ENCODE measurements at places on chromosomes 12 and 14.
A peak's percentile ranks its signal among the peaks of the same experiment; 100 is the strongest.

GRCh38 chr12:953776-954175, 4.3 kb upstream of the RAD52 start:
- DNase-seq: peak; percentile 12

- DNase-seq: no peak
These were observed 40.5 kb downstream of the RASSF3 start for GRCh38 chr12:64650762-64651161.

GRCh38 chr14:25069879-25070278, 19.9 kb upstream of the STXBP6 start:
- no peak for DNase-seq

DNA sequence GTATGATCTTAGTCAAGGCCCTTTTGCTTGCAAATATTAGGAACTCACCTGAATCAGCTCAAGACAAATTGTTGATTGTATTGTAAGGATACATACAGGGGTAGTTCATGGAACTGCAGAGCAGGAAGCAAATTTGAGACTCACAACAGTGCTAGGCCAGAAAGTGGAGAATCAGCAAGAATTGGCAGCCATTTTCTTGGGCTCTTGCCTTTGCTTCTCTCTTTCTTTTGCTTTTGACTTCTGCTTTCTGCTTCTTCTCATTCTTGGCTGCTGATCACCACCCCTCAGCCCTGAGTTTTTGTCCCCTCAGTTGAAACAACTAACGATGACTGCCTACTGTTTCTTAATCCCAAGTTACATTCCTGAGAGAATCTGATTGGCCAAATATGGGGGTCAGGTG, 34.8 kb downstream of the KCNK13 start:
- no peak for DNase-seq

DNA sequence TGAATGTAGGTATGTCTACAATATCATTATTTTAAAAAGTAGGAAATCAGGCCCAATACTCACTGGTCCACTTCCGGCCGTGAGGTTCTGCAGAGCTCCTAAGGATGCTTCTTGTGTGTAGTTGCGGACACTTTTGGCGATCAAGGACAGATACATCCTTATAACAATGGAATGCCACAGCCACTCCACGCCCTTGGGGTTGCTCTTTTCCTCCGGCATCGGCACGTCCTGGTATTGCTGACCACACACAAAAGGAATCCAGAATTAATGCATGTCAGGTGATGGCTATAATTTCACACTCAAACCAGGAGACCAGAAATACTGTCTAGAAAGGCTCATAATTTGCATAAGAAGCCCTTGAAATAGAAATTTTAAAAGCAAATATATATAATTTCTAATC, 65.6 kb upstream of the YARS2 start:
- no peak for DNase-seq

GRCh38 chr14:90785471-90785870, 30.8 kb downstream of the TTC7B start:
- DNase-seq: no peak

- no peak for DNase-seq
These were observed 118.9 kb downstream of the VEZT start for GRCh38 chr12:95336387-95337067.

- peak; percentile 79 for DNase-seq
These were observed at the start of gene PRKCH for GRCh38 chr14:61321385-61322010. Gene PRKCH, plus strand, starts transcription at chr14:61321579. Its CDS starts 523 bp downstream, at chr14:61322102.

- no peak for DNase-seq
These were observed 2.6 kb downstream of the LMO3 start for GRCh38 chr12:16603260-16603915.

- no peak for DNase-seq
These were observed 59.6 kb downstream of the ANAPC7 start for GRCh38 chr12:110343736-110344555.

Measured in T-helper 2 cell treated with Interferon-gamma antibody and Interleukin-4, amounts not matched to agents 5 μg/mL and 100 μg/mL, for 36 hours (primary cell).